ENCODE measurements at places on chromosomes 12 and 14. TPM values are rescaled to one million over a fixed set of nuclear protein-coding genes. Genes with fewer than 3 reads are reported as not detected.
A peak's percentile ranks its signal among the peaks of the same experiment; 100 is the strongest.

Gene DIO2
- 1.9 TPM for total RNA-seq

DNA sequence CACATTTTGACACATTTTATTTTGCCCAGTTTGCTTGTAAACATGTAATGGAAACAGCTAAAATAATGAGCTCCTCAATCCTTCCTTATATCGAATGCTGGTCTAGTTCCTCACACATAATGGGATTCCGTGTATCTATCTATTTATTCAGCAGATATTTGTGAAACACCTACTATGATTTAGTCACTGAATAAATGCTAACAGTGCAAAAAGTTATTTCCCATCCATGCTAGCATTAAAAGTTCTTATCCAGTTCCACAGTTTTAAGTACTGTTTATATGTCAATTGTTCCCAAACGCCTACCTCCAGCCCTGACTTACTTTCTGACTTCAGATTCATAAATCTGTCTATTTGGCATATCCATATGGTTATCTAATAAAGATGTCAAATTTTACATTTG is 1788.7 kb upstream of the FLRT2 start:
- no peak for DNase-seq
- no peaks in the 10 kb centered on the region for H3K4me1 ChIP-seq
- no peak overlapping the region for H3K27ac ChIP-seq
- H3K27me3 ChIP-seq: no peaks in the 10 kb centered on the region
- no peaks in the 10 kb centered on the region for H3K36me3 ChIP-seq

GRCh38 chr14:50964683-50965390 is 20.6 kb upstream of the PYGL start:
- peak; percentile 82 for DNase-seq
- H3K27ac ChIP-seq: no peak overlapping the region
- H3K36me3 ChIP-seq: no peaks in the 10 kb centered on the region
- H3K4me3 ChIP-seq: no peak overlapping the region
- H3K4me1 ChIP-seq: peaks cover 30% of the 10 kb centered on the region

Gene RGS6
- total RNA-seq: 0.41 TPM

DNA sequence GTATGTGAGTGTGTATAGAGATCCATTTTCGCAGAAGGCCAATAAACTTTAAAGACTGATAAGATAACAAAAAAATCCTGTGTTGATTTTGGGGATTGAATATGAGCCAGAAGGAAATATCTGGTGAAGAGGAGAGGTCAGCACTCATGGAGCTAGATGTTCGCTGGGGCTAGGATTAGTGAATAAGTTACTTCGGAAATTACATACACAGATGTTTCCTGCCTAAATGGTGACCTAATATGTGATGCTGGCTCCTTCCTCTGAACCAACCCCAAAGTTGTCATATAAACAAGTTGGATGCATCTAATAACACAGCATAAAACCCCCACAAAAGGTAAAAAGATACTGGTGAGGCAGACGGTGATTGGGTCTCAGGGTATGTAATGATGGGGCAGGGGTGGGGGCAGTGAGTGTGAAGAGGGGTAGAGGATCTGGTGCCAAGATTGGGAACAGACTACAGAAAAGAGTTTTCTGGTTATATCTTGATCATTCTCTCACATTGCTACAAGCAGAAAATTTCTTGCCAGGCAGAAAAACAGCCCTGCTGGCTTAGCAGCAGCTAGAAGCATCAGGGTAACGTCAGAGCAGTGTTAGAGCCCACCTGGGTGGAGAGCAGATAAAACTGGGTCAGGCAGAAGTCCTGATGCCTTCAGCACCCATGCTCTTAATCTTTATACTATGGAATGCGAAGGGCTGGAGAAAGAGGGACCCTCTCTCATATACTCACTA is 140.4 kb upstream of the GZMB start:
- no peaks in the 10 kb centered on the region for H3K36me3 ChIP-seq
- no peak for DNase-seq
- H3K27ac ChIP-seq: no peak overlapping the region
- no peaks in the 10 kb centered on the region for H3K27me3 ChIP-seq

DNA sequence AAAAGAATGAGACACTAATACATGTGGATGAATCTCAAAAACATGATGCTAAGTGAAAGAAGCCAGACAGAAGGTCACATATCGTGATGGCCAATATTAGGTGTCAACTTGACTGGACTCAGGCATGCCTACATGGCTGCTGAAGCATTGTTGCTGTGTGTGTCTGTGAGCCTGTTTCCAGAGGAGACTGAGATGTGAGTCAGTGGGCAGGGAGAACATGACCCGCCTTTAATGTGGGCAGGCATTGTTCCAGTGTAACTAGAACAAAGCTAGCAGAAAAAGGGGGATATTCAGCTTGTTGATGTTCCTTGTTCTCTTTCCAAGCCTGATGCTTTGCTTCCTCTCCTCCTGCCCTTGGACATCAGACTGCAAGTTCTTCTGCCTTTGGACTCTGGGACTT is 47.6 kb downstream of the DCAF5 start:
- H3K27me3 ChIP-seq: no peaks in the 10 kb centered on the region
- no peaks in the 10 kb centered on the region for H3K4me1 ChIP-seq
- H3K27ac ChIP-seq: no peak overlapping the region
- peaks cover 7% of the 10 kb centered on the region for H3K36me3 ChIP-seq
- DNase-seq: no peak

Gene YARS2
- 15.1 TPM for total RNA-seq

Gene CYP27B1
- total RNA-seq: 5.8 TPM

Gene RPAP3
- total RNA-seq: 10.7 TPM

Gene ERP27
- 0.18 TPM for total RNA-seq

- peaks cover 10% of the 10 kb centered on the region for H3K27me3 ChIP-seq
- H3K4me3 ChIP-seq: no peak overlapping the region
- H3K36me3 ChIP-seq: no peaks in the 10 kb centered on the region
These were observed 15.6 kb upstream of the C14orf180 start for GRCh38 chr14:104563742-104564615.

Gene ARL1
- total RNA-seq: 64.5 TPM

Gene SOX5
- total RNA-seq: 4.6 TPM

GRCh38 chr12:48031135-48031960 is 27.1 kb upstream of the COL2A1 start:
- no peak overlapping the region for H3K4me3 ChIP-seq
- DNase-seq: no peak
- no peaks in the 10 kb centered on the region for H3K4me1 ChIP-seq
- no peaks in the 10 kb centered on the region for H3K27me3 ChIP-seq

DNA sequence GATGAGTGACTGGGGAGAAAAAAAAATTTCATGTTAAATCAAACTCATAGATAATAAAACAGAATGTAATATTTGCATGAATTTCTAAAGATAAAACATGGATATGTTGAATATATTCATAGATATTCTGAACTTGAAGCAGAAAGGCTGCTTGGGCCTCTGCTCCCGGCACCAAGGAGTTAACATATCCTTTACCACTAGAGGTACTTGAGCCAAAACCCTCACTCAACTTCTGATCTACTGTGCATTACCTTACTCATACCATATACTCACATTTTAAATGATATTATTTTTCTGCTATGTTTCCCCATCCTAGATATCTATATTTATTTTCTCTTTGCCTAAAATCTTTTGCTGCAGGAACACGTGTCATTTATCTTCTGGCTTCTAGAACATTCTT is 14.9 kb downstream of the AREL1 start:
- DNase-seq: no peak
- H3K27me3 ChIP-seq: no peaks in the 10 kb centered on the region
- no peak overlapping the region for H3K4me3 ChIP-seq
- peaks cover 8% of the 10 kb centered on the region for H3K4me1 ChIP-seq

Gene B3GNT4
- total RNA-seq: 1.0 TPM

Gene LBHD2
- total RNA-seq: not detected

DNA sequence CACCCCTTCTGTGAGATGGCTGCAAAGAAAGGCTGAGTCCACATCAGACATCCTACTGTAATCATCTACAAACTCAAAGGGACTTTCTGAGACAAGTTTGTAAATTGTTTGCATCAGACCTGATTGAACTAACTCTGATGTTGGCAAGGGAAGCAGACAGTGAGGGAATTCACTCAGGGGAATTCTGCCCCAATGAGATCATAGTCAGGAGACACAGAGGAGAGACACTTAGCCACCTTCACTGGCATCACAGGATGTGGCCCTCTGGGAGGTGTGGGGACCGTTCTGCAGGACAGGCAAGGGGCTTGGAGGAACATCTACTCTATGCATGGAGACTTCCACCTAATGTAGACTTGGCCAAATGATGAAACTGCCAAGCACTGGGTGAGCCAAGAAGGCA is 70.7 kb upstream of the DDX11 start:
- no peaks in the 10 kb centered on the region for H3K36me3 ChIP-seq
- H3K27me3 ChIP-seq: no peaks in the 10 kb centered on the region
- H3K4me3 ChIP-seq: no peak overlapping the region
- no peak for DNase-seq
- no peaks in the 10 kb centered on the region for H3K4me1 ChIP-seq
- H3K27ac ChIP-seq: no peak overlapping the region

DNA sequence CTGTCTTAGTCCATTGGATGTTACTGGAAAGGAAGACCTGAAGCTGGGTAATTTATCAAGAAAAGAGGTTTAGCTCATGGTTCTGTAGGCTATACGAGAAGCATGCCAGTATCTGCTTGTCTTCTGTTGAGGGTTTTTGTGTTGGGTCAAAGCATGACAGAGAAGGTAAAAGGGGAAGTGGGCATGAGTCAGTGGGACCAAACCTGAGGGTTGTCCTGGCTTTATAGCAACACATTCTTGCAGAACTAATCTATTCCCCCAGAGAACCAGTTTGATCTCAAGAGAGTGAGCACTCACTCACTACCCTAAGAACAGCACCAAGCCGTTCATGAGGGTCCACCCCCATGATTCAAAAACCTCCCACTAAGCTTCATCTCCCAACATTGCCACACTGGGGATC is 19.0 kb upstream of the KRAS start:
- no peaks in the 10 kb centered on the region for H3K36me3 ChIP-seq
- no peaks in the 10 kb centered on the region for H3K27me3 ChIP-seq
- H3K4me1 ChIP-seq: no peaks in the 10 kb centered on the region
- H3K27ac ChIP-seq: no peak overlapping the region
- no peak overlapping the region for H3K4me3 ChIP-seq

- no peak overlapping the region for H3K4me3 ChIP-seq
- no peak for DNase-seq
- H3K27ac ChIP-seq: no peak overlapping the region
- H3K4me1 ChIP-seq: no peaks in the 10 kb centered on the region
These were observed 211.9 kb upstream of the FAR2 start for GRCh38 chr12:28937196-28937595.
